ENCODE measurements at places on chromosomes 6 and 20.
A peak's percentile ranks its signal among the peaks of the same experiment; 100 is the strongest.

GRCh38 chr6:110432285-110432900 lies 17.0 kb upstream of the DDO start:
- no peak for DNase-seq

DNA sequence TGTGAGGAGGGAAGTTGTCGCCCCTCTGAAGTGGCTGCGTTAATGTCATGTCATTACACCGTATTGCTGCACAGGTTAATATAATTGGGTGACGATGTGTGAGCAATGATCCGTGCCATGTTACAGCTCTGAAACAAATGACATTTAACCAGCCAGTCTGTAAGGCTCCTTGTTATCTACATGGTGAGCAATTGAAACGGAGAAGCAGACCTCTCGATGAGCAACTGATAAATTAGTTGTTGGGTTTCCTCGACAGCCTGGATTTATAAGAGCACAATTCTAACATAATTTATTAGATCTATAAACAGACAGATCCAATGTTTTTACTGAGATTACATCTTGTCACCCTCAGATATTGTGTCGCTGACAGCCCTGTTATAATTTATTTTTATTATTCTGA lies 49.9 kb upstream of the MAFB start:
- DNase-seq: no peak

- no peak for DNase-seq
Observed at GRCh38 chr6:81465859-81466258, 286.6 kb downstream of the TENT5A start.

DNA sequence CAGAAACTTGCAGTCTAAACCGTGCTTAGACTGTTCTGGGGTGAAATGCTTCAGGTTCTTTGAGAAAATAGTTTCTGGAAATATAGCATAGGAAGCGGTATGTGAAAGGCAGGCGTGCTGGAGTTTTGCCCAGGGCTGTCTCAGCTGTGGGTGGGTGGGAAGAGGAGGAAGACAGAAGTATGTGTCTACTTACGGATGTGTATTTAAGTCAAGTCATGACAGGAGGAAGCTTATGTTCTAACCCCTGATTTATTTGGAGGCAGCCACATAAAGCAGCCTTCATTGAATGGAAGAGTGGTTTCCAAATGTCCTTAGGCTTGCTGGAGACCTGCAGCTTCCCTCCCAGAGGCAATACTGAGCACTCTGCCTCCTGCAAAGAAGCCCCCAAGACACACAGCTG lies 345.8 kb upstream of the PRND start:
- DNase-seq: no peak

DNA sequence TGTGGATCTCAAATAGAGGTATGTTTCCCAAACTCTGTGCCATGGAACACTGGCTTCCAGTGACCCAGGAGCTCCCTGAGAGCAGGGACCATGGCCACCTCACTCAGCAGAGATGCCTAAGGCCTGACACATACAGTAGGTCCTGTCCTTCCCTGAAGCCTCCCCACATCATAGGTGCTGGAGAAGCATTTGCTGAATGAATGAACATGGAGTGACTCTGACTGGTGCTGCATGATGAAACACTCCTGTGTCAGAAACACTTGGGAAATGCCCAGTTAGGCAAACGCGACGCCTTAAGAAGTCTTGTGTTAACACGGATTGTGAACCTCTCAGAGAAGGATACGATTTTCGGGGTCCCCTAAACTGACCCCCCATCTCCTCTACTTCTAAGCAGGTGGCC lies 14.3 kb downstream of the SLA2 start:
- DNase-seq: no peak

DNA sequence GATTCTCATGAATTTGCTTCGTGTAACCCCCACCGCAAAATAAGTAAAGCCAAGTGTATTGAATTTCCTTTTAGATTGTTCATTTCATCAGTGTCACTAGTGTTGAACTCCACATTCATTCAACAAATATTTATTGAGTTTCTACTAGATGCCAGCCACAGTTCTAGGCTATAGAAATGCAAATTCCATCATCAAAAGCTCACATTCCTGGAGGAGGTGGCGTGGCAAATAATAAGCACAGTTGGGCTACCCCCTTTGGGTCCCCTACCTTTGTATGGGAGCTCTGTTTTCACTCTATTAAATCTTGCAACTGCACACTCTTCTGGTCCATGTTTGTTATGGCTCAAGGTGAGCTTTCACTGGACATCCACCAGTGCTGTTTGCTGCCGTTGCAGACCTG lies 12.7 kb upstream of the ME1 start:
- no peak for DNase-seq

DNA sequence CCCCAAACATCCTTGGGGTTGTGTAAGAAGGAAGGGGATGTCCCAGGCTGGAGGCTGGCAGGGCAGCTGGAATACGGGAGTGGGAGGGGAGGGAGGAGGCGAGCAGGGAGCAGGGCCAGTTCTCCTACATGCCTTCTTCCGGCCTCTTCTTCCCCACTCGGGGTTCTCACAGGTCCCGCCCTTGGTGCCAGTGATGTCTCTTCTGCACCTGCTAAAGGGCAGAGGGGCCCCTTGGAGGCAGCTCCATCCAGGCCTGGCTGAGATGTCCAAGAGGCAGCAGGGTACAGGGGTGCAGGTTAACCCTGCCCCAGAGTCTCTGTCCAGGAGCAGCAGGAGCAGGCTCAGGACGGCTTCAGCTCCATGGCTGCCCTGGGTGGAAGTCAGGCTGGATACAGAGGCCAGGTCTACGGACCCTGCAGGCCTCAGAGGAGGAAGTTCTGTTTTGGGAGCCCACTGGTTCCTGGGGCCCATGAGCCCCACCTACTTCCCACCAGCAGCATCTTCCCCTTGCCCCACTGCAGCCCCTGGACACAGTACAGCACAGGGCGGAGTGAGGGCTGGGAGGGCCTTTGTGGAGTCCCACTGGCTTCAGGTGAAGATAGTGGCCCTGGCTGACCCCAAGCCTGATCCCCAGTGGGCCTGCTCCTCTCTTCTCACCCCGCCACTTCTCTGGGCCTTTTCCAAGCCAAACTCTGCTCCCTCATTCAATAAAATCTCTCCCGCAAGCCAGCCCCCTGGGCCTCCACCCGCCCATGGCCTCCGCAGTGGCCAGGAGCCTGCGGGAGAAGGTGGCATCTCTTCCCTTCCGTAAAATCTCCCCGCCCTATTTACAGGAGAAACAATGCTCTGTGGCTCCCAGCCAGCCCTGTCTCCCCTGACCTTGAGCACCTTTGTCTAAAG lies 60.4 kb downstream of the YTHDF1 start:
- DNase-seq: no peak

DNA sequence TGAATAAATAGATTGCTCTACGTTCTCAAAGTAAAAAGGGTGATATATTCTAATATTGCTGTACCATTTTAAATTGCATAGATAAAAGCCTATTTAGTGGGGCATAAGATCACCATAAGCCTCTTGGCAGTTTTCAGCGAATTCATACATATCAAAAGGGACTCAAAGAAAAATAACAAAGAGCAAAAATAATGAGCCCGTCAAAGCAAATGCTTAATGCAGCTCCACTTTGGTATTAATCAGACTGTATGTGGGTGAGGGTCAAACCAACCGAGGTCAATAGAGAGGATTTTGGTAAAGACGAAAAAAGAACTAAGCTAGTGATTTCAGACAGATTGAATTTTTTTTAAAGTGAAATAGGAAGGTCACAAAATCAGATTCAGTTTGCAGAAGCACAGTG lies 598.8 kb downstream of the GRIK2 start:
- no peak for DNase-seq

DNA sequence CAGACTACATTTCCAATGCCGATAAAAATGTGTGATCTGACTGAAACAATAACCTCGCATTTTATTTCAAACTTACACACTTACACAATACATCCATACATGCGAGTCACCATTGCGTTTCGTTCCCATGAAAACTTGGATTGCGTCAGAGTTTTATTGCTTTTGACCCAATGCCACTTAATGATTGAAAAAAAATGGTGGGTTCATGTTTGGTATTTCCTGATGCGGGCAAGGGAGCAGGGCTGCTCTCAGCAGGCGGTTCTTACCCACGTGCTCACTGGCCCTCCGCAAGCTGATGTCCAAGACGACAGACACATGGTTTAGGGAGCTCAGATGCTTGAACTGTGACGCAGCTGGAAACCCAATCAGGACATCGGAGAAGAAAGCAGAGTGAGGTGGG lies 281.0 kb upstream of the SULF2 start:
- DNase-seq: no peak

GRCh38 chr6:130239755-130240154 lies 17.0 kb upstream of the SAMD3 start:
- DNase-seq: no peak

- DNase-seq: peak; percentile 7
Observed at GRCh38 chr6:49849213-49849907, 17.0 kb downstream of the CRISP1 start.

GRCh38 chr6:64155063-64155462 lies 519.5 kb downstream of the PHF3 start:
- no peak for DNase-seq

- DNase-seq: no peak
Observed at GRCh38 chr20:32158351-32158750, 48.8 kb downstream of the TM9SF4 start.

- peak; percentile 26 for DNase-seq
Observed at GRCh38 chr20:43404878-43405277, 52.8 kb upstream of the SRSF6 start.

GRCh38 chr6:41504466-41505121 lies 41.6 kb upstream of the FOXP4 start:
- DNase-seq: peak; percentile 40

DNA sequence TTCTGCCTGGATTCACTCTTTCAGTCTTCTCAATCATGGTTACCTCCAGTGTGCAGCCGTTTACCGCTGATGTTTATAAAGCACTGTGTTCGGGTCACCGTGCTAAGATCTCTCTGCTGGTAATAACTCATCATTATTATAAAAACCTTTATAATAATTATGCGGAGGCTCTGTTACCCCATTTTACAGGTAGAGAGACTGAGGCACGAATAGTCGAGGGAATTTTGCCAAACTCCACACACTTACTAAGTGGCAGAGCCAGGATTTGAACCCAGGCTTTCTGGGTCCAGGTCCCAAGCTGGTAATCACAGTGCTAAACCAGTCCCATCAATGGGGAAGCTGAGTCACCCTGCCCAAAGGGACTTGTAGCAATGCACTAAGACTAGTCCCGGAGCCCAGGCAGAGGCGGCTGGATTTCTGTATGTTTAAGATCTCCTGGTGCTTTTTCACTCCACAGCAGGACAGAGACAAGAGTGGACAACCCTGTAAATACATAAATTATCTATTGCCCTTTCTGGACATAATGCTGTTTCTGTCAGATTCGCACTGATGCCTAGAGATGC lies 48.1 kb downstream of the SYNJ2 start:
- no peak for DNase-seq

DNA sequence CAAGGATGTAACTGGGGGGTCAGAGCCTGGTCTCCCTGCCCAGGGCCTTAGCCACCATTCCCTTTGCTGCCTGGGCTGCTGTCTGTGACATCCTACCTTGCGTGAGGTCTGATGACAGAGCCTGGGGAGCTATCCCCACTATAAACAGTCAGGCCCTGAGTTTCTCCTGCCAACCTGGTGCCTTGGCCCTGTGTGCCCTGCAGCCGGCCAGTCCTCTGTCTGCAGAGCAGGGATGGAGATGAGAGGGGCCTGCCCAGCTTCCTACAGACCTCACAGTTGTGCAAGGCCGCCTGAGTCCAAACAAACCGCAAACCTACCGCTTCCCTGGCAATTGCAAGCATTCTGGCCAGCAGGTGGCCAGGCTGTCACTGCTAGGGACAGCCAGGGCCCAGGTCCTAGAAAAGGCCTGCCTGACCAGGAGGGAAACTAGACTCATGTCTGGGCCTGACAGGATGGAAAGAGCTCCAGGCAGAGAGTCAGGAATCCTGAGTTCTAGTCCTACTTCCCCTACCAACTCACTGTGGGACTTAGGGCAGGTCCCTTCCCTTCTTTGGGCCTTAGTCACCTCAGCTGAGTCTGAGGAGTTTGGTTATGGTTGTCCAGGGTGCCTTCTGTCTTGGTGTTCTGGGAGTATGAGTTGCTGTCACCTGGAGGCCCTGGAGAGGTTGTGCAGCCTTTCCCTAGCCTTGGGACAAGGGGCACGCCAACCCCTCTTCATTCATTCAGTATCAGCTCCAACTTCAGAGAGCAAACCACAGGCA lies 86.2 kb downstream of the VEGFA start:
- DNase-seq: no peak

DNA sequence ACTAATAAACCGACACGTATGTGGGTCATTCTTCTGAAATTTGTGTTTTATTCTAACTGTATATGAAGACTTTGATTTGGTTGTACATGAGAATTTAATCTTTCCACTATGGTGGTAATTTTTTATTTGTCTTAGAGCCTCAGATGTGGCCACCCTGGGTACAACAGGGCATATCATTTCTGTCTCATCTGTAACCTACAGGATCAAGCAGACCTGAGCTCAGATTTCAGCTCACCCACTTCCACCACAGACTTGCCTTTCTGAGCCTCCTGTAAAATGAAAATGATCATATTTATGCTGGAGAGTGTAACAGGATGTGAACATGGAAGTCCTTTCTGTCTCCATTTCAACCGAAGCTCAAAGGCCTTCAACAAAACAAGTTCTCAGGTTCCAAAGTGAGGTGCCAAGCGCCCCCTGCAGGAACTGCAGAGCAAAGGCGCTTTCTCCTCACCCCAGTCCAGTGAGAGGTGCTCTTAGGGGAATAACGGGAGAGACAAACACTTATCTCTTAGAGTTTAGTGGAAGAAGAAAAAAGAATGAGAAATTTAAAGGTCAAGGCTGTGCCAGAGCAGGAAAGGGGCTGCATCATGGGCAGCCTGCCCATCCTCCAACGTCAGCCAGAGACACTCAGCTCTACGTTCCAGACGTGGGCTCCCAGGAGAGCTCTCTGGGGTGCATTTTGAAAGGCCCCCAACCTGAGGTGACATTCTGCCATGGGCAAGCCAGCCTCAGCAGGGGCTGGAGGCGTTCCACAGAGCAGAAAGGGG lies 23.0 kb upstream of the CD24 start:
- DNase-seq: peak; percentile 62

DNA sequence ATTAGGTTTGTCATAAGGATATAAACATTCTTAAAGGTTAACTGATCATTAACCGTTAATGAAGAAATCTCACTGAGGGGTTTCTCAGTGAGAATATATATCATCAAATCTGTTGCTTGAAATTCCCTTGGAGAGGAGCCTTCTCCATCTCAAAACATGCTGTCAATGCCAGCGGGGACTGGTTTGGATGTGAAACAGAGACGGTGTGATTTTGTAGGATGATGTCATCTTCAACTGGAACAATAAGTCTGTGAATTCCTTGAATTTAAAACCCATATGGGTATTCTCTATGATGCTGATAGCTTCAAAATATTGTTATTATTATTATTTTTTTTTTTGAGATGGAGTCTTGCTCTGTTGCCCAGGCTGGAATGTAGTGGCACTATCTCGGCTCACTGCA lies 75.9 kb downstream of the GMPR start:
- no peak for DNase-seq

DNA sequence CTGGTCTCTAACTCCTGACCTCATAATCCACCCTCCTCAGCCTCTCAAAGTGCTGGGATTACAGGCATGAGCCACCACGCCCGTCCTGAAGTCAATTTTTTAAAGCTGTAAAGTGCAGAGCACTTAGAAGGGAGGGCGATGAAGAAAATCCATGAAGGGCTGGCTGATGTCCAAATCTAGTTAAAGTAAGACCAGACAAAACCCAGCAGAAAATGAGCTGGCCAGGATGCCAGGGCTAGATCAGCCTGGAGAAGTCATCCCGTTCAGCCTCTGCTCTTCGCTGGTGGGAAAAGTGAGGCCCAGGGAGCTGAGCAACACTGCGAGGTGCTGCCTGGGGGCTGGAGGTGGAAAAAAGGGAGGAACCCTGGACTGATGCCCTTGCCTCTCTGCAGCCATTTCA lies 3.1 kb downstream of the BPIFB4 start:
- no peak for DNase-seq

Data from GM19239 (cell line).